ENCODE measurements at places on chromosomes 1 and 21.

- DNase-seq: no peak
Measured at GRCh38 chr1:234611225-234611846, 1.4 kb upstream of the IRF2BP2 start.

- no peak for DNase-seq
Measured at GRCh38 chr1:56501426-56501825, 77.9 kb downstream of the PLPP3 start.

- no peak for DNase-seq
Measured at GRCh38 chr1:108012553-108012952, 47.6 kb upstream of the VAV3 start.

DNA sequence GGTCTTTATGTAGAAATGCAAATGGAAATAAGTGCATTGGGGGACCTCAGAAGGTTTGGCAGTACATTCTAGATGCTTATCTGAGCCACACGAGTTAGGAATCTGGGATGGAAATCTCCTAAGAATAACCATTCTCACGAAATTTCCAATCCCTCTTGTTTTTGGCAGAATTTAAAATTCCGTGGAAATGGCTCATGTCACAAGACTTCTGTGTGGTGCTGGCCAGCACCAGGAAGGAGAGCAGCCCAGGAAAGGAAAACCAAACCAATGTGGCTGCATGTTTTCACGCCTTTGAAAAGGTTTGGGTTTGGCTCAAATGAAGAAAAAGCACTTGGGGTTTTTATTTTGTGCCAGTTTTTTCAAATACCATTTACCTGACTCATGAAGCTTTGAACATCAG, 80.1 kb upstream of the KCNK2 start:
- DNase-seq: no peak

DNA sequence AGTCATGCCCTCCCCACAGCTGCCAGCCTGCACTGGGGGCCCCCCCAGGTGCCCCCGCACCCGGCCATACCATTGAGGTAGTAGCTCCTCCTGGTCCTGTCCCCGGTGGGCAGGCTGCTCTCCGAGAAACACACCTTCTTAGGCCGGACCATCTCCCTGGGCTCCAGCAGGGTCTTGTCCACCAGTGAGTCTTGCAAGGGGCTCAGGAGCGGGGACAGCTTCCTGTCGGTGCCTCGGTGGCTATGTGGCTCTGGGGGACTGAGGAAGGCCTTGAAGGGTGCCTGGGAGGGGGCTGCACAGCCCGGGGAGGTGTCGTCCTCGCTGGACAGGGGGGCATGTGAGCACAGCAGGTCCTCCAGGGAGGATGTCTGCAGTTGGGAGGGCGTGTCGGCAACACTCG, 12.9 kb upstream of the FTCD start:
- no peak for DNase-seq

- DNase-seq: no peak
Measured at GRCh38 chr1:214141486-214141885, 139.5 kb upstream of the SMYD2 start.

- DNase-seq: no peak
Measured at GRCh38 chr1:244836135-244836521, 670 bp downstream of the COX20 start.

- DNase-seq: no peak
Measured at GRCh38 chr1:86153836-86154235, 2.7 kb downstream of the COL24A1 start.

GRCh38 chr1:195908121-195908520, 700.1 kb downstream of the KCNT2 start:
- no peak for DNase-seq

All from activated gamma-delta T cell (primary cell).